Kidney (tissue), 22 donors: ENCODE measurements at places on chromosomes 2 and 18. TPM values are rescaled to one million over a fixed set of nuclear protein-coding genes. Genes with fewer than 3 reads are reported as not detected.

DNA sequence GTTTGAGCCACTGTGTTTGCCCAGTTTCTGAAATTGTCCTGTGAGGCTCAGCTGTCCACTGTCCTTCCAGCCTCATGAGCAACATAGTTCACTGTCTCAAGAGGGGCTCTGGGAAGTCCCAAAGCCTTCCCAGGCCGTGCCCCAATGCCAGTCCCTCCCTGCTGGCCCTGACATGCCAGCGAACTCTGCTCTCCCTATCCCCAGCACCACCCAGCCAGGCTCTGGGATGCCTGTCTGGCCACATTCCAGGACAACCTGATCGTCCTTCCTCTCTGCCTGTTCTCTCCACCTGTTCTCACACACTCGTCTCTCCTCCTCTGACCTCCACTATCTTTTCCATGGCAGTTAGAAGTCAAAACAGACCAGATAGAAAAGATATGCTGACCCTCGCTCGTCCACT is 278.0 kb upstream of the ID2 start:
- DNase-seq, result no peak

DNA sequence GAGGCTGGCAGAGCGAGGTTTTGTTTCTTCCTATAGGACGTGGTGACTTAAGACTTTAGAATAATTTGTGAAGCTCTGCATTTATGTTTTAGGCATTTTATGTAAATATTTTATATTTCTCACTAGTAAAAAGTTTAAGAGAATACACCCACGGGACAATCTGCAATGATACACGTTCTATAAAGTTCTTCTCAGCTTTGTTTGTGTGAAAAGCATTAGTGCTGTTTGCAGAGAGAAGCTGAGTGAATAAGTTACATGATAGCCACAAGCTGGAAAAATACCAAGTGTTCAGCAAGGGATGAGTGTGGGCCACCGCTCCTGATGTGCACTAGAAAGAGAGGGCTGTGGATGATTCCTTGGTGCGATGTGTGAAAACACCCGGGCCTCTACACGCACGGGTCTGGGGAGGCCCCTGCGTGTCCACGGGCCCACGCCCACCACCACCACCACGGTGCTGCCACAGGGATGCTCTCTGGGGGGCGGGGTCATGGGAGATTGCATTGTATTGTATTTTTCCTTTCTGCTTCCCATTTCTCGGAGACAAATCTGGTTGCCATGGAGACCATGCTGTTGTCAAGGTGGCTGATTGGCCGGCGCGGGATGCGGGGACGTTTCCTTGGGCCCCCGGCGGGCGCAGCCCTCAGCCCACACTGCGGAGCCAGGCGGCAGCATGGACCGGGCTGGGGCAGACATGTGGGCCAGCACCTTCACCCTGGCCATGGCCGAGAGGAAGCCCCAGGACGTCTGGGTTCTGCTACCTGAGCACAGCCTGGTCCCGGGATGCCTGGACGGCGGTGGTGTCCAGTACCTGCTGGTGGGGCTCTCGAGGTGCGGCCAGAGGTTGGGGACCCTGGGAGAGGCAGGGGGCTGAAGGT is at the start of gene RTP5:
TSS of gene RTP5 (plus strand) at position 643 of the 875 bp plus-strand sequence. CDS start at position 671, 28 bp downstream.
- no peak for DNase-seq

The NOL4 gene
- 0.62 TPM for polyA plus RNA-seq

The ST8SIA5 gene
- 2.7 TPM for polyA plus RNA-seq

- no peak for DNase-seq
Measured at GRCh38 chr2:165277295-165277694, 38.1 kb downstream of the SCN2A start.

DNA sequence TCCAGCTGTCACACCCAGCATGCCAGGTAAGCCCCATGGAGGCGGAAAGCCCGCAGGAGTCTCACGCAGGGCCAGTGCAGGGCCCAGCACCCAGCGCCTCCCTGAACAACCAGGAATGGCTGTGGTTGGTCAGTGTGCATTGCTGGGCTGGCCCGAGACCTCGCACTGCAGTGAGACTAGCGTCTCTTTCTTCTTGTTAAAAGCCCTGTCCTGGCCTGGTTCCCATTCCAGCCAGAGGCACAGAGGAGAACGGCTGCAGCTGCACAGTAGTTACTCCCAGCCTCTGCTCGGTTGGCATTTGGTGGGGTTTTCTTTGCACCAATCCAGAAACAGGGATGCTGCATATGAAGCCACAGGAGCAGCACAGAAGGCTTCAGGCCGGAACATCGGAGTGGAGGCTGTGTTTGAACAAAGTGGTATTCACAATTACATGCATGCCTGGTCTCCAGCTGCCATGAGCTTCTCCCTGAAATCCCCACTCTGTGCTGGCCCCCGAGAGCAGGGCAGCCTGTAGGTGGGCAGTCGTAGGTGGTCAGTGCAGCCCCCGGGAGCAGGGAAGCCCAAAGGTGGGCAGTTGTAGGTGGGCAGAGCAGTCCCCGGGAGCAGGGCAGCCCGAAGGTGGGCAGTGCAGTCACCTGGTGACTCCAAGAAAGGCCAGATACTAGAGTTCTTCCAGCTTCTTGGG is 163.7 kb upstream of the PXDN start:
- DNase-seq, result no peak

The REG1B gene
- polyA plus RNA-seq, result 1.5 TPM

DNA sequence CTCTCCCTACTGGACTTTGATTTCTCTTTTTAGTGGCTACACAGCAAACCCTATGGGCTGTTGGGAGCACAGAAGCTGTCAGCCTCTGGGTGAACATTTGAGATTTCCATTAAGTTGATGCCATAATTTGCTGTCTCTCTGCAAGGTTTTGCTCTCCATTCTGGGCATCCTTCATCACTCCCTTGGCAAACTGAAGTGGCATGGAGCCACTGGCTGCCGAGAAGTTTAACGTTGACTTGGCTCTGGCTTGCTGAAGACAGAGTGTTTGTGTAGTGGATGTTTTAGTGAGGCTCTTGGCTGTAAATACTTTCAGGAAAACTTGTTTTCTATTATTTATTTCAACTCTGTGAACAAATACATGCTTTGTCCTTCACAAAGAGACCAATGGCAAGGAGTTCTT is 91.5 kb downstream of the ALK start:
- no peak for DNase-seq

GRCh38 chr2:240618776-240619175 is 6.5 kb upstream of the GPR35 start:
- DNase-seq, result no peak
